ENCODE measurements at places on chromosomes 2 and 18. TPM values are rescaled to one million over a fixed set of nuclear protein-coding genes. Genes with fewer than 3 reads are reported as not detected.

DNA sequence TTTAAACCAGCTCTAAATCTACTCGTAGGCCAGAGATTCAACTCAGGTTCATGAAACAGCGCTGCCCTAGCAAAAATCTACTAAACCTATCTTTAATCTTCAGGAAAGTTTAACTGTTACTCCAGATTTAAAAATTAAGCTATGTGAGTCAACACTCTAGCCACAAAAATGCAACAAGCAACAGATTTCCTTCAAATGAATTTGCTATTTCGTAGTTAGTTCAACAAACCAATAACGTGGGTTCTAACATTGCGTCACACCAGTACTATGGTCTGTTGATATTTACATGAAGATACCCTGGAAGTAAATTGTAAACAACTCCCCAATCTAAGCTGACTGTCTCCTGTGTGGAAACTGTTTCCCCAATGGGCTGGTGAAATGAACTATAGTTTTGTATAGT lies 71.2 kb downstream of the FIGN start:
- DNase-seq, result no peak

Gene SCYGR4
- polyA plus RNA-seq, result not detected

- DNase-seq, result no peak
These were observed 211.1 kb upstream of the FAM98A start for GRCh38 chr2:33810046-33810835.

DNA sequence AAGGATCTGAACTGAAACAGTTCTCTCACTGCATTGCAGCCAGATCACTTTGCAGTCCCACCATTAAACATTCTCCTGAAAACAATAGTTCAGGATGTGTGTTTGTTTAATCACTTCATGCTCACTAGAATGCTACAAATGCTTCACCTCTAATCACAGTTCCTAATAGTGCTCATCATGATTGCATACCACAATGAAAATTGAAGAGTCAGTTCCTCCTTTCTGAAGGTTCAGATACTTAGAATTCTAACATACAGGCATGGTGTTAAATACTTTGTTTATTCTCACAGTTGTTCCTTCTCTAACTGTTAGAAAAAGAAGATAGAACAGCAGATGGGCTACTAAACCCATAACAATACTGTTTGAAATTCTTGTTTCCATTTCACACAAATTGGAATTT lies 622.3 kb upstream of the ACVR2A start:
- DNase-seq, result no peak

DNA sequence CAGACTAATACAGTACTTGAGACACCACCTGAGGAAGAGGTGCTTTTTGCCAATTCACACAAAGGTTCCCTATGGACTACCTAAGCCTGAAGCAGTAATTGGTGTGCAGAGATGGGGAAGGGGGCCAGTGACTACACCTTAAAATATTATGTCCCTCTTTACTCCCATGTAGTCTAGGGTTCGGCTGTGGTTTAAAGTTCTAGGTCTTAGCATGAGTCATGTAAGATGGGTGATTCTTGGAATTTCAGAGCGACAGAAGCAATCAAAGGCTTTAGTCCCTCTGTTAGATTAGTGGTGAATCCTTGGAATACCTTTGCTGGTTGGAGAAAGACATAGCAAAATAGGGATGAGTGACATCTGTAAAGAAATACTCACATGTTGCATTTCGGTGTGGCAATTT lies 14.3 kb upstream of the CCDC85A start:
- DNase-seq, result no peak

DNA sequence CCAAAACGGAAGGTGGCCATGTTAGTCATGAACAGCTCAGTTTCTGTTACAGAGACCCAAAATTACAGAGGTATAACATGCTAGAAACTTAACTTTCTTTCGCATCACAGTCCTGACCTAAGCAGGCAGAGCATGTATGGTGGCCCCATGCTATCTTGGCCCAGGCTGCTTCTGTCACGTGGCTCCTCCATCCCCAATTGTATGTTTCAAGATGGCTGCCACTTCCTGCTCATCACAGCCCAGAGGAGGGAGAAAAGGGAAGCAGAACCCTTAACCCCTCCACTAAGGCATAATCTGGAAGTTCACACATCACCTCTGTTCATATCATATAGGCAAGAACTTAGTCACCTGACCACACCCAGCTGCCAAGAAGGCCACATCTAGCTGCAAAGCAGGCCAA lies 28.7 kb downstream of the CDK15 start:
- no peak for DNase-seq

- DNase-seq, result no peak
These were observed 114.1 kb downstream of the RIF1 start for GRCh38 chr2:151523850-151524249.

Gene COL4A4
- polyA plus RNA-seq, result 2.3 TPM

DNA sequence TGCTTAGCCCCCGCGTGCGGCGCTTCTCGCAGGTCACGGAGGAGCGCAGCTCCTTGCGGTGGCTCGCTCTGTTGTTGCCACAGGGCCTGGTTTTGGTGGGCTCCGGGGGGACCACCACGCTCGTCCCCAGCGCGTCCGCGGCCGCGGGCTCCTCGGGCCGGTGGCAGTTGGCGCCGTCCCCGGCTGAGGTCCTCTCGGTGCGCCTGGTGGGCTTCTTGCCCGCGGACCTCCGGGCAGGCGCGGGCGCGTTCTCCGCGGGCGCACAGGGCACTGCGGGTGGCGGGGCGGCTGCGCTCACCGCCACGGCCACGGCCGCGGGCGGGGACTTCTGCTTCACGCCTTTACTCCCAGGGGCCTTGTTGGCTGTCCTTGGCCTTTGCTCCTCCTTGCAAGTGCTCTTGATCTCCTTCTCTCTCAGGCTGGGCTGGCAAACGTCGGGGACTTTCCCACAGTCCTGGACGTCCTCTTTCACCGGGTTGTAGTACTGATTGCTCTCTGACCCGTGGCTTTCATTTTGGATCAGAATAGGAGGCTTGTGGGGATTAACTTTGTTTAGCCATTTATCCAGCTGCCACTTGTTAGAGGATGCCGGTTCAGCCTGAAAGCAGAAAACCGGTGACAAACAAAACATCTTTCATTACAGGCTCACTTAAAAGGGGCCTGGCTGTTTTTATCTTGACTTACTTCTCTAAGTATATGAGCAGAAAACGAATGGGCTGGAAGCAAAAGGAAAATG lies 104.0 kb upstream of the REV1 start:
- no peak for DNase-seq

Gene ROCK1
- 34.2 TPM for polyA plus RNA-seq

Gene NT5DC4
- polyA plus RNA-seq, result not detected

GRCh38 chr2:101993772-101994171 lies 2.0 kb downstream of the IL1R2 start:
- no peak for DNase-seq

DNA sequence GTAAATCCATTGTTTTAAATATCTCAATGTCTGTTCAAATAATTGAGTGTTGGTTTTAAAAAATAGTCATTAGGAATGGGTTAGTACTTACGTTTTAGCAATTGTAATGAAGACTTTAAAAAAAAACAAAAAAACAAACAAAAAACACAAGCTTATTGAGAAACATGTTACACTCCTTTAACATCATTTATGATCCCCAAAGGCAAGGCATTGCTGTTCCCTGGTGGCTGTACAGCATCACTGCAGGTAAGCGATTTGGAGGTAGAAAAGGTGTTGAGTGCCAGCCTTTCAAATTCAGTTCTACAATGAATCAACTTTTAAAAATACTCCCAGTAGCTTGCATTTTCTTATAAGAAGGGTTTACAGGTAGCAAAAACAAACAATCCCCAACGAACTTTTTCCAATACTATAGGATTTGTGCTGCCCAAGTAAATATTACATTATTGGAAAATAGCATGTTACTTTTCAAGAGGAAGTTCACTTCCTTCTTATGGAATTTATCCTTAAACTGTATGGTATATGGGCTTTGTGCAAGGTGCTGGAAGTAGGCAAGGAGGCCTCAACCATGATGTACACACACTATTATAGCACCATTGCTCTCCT lies 27.5 kb downstream of the CNRIP1 start:
- no peak for DNase-seq

- no peak for DNase-seq
These were observed 27.2 kb upstream of the COBLL1 start for GRCh38 chr2:164868563-164869419.

Gene ALK
- 0.29 TPM for polyA plus RNA-seq

Gene MYO5B
- polyA plus RNA-seq, result 2.7 TPM

DNA sequence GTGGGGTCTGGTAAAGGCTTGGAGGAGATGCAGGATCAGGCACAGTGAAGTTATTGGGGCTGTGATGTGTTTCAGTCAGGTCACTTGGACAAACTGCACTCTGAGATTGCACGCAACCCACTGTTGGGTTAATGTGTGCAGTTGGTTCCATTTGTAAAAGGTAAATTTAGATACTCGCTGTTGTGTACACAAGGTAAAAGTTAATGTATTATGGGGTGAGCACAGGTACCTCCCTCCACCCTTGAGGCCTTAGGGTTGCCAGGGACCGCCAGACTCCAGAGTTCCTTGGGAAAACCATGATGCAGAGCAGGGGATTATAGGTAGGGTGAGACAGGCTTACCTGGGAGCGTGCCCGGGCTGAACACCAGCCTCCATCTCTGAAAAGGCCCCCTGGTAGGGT lies 20.1 kb downstream of the IMPA2 start:
- DNase-seq, result no peak

Gene ABCG8
- polyA plus RNA-seq, result 0.01 TPM

- DNase-seq, result no peak
These were observed 678.0 kb downstream of the ZEB2 start for GRCh38 chr2:143841935-143842334.

Gene MOGAT1
- polyA plus RNA-seq, result not detected

DNA sequence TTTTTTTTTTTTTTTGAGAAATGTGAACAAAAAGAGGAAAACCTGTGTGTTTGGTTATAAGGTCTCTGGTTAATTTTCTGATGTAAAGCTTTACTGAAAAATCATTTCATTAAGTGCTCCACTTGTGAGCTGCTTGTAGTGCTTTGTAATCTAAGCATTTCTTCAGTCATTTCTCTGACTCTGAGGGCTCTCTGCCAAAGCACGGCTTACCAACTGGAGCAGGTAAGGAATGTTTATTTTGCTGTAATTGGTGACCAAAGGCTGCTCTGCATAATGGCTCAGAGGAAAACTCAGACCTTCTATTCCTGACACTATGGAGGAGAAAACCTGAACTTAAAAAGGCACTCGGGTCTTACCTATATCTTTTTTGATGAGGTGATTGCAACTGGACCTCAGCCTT lies 848.8 kb downstream of the MBD2 start:
- no peak for DNase-seq

- no peak for DNase-seq
These were observed 408.6 kb downstream of the CDH7 start for GRCh38 chr18:66159451-66159850.
